Uterine smooth muscle cell (primary cell): ENCODE measurements at places on chromosomes 2 and 18. TPM values are rescaled to one million over a fixed set of nuclear protein-coding genes. Genes with fewer than 3 reads are reported as not detected.

The COLEC12 gene
- 7.2 and 13.2 TPM in 2 replicates for total RNA-seq

The TMEM17 gene
- total RNA-seq: 1.6 and 2.0 TPM in 2 replicates

The CHPF gene
- total RNA-seq: 187 and 327 TPM in 2 replicates

The RHOB gene
- total RNA-seq: 69.7 and 99.0 TPM in 2 replicates

The C1GALT1C1L gene
- 0.50 and 2.0 TPM in 2 replicates for total RNA-seq

The EGR4 gene
- not detected in 2 replicates for total RNA-seq

The DSC1 gene
- total RNA-seq: not detected in 2 replicates

The CYP27A1 gene
- 12.7 and 25.1 TPM in 2 replicates for total RNA-seq

The ERMN gene
- not detected in 2 replicates for total RNA-seq

The KCNJ13 gene
- total RNA-seq: not detected in 2 replicates

The ABCG5 gene
- not detected in 2 replicates for total RNA-seq

The DUSP11 gene
- 23.7 and 26.9 TPM in 2 replicates for total RNA-seq

The EMX1 gene
- not detected in 2 replicates for total RNA-seq

The MALL gene
- total RNA-seq: 18.1 and 59.2 TPM in 2 replicates

The TM4SF20 gene
- not detected in 2 replicates for total RNA-seq

The MAB21L4 gene
- under 0.01 TPM in 1 of 2 replicates, not detected in the other for total RNA-seq

The TLX2 gene
- not detected in 2 replicates for total RNA-seq

The DNER gene
- 0.55 and 2.6 TPM in 2 replicates for total RNA-seq

The SNTG2 gene
- total RNA-seq: 0.11 TPM in 1 of 2 replicates, not detected in the other

The CNDP1 gene
- total RNA-seq: 0.12 TPM in 1 of 2 replicates, not detected in the other

The ARHGAP15 gene
- total RNA-seq: not detected in 2 replicates

The TRAF3IP1 gene
- total RNA-seq: 10.0 and 10.8 TPM in 2 replicates

The CLASP1 gene
- 36.2 and 39.6 TPM in 2 replicates for total RNA-seq

The UGT1A6 gene
- total RNA-seq: not detected in 2 replicates

The CTLA4 gene
- total RNA-seq: not detected in 2 replicates

The PTRHD1 gene
- total RNA-seq: 17.2 and 19.9 TPM in 2 replicates

The NEB gene
- 0.12 and 0.22 TPM in 2 replicates for total RNA-seq

The MCM6 gene
- 22.6 and 50.7 TPM in 2 replicates for total RNA-seq

The IL18R1 gene
- total RNA-seq: 0.12 and 0.33 TPM in 2 replicates

The FN1 gene
- 2,380 and 5,716 TPM in 2 replicates for total RNA-seq

The FBXO36 gene
- total RNA-seq: 1.9 and 4.5 TPM in 2 replicates

The CRYBA2 gene
- not detected in 2 replicates for total RNA-seq
